CD4-positive, alpha-beta T cell treated with Interleukin-4 for 1 hour (primary cell): ENCODE measurements at places on chromosomes 4 and X.

- no peak for DNase-seq
Measured at GRCh38 chr4:6267573-6267972, 2.1 kb upstream of the WFS1 start.

GRCh38 chr4:112895811-112896608, 153.4 kb upstream of the ANK2 start:
- DNase-seq = no peak

DNA sequence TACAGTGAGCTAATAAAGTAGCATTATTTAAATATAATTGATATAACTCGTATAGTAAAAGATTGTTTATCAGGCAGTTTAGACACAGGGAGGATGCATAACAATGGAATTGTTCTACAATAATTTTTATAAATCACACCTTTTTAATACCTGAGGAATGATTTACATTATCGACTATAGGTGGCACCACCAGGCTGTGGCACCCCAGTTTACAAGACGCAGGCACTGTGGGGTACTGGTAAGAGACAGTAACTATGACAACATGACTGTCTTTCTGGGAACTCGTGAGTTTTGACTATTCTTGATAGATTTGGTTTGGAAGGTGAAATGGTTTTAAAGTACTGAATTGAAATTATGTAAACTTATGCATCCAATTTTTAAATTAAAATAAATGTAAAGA, 27.1 kb upstream of the STBD1 start:
- no peak for DNase-seq

GRCh38 chr4:98977557-98977956, 18.0 kb upstream of the METAP1 start:
- DNase-seq = no peak

- no peak for DNase-seq
Measured at GRCh38 chrX:70525733-70526132, 81.1 kb downstream of the DLG3 start.

- no peak for DNase-seq
Measured at GRCh38 chrX:96464880-96465558, 219.6 kb upstream of the DIAPH2 start.

GRCh38 chr4:100063355-100063754, 113.3 kb upstream of the H2AZ1 start:
- no peak for DNase-seq

DNA sequence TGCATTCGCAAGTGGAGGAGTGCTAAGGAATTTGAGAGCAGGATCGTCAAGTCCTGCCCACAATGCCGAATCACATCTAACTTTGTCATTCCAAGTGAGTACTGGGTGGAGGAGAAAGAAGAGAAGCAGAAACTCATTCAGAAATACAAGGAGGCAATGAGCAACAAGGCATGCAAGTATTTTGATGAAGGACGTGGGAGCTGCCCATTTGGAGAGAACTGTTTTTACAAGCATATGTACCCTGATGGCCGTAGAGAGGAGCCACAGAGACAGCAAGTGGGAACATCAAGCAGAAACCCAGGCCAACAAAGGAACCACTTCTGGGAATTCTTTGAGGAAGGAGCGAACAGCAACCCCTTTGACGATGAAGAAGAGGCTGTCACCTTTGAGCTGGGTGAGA, 100.2 kb upstream of the MED14 start:
- DNase-seq = no peak

DNA sequence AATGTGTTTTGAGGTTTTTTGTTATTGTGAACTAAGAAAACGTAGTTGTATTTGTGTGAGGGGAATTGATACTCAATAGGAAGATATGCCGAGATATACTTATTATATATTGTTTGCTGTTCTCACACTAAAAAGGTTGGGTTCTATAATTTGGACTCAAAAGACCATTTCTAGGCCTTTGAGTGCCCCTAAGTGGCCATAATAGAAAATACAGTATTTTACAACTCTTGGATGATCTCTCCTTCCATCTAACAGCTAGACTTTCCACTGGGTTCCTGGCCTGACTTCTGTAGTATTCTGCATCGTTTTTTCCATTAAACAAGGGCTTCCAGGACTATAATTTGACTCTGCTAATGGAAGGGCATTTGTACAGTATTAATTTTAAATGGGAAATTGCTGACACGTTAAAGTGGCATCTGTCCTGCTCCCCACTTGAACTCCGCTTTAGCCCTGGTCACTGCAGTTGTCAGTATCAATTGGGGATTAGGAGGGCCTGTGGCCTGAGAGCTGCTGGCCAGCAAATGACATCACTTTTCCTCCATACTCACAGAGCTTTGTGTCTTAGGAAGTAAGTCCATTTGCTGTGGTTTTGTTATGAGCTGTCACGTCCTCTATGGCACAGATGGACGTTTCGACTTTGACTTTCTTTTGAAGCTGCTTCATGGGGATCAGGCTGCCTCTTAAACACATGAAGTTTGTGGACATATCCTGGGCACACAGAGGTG, 176.9 kb downstream of the SLIT2 start:
- DNase-seq = no peak

- no peak for DNase-seq
Measured at GRCh38 chr4:88320224-88320779, 35.9 kb upstream of the PPM1K start.

GRCh38 chr4:87416965-87417364, 5.4 kb upstream of the NUDT9 start:
- no peak for DNase-seq
